ENCODE measurements at places on chromosomes 6 and 20. TPM values are rescaled to one million over a fixed set of nuclear protein-coding genes. Genes with fewer than 3 reads are reported as not detected.

DNA sequence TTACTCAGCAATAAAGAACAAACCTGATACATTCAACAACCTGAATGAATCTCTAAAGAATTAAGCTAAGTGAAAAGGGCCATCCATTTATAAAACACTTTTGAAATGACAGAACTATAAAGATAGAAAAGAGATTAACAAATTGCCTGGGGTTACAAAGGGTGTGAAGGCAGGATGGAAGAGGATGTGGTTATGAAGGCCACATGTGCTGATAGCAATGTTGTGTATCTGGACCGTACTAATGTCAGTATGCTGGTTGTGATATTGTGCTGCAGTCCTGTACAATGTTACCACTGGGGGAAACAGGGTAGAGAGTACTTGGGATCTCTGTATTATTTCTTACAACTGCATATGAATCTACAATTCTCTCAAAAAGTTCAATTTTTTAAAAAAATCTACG lies 36.4 kb downstream of the ELOVL5 start:
- peaks cover 11% of the 10 kb centered on the region for H3K36me3 ChIP-seq
- no peak overlapping the region for H3K4me3 ChIP-seq
- peaks cover 26% of the 10 kb centered on the region for H3K4me1 ChIP-seq
- H3K27ac ChIP-seq, result no peak overlapping the region

Gene BTN1A1
- total RNA-seq, result 0.11 TPM

Gene MUC21
- total RNA-seq, result not detected

DNA sequence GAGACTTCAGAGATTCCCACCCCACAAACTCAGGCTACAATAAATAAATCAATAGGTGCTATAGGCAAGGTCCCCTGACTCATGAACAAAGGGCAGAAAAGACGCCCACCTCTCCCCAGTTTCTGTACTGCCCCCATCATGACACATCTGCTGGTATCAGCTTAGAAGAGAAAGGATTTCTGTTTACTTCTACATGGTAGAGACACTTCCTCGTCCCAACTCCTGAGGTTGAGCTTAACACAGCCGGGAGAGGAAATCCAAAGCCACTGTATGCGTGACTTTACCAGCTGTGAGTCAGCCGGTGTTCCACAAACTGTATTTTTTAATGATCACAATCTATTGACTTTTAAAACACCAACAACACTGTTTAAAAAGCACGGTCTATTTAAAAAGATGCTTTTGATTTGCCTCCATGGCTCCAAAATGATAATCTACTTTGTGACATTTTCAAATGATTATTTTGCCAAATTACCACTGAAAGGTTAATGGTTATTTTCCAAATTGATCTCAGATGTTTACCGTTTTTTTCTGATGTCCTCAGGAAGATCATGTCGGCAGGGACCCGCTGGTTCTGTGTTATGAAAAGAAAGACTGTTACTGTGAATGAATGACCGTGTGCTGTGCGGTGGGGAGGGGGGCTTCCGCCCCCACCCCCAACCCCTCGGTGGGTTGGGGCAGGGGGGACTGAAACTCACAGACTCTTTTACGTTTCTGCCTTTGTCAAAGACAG lies 72.5 kb downstream of the ATP9A start:
- peaks cover 33% of the 10 kb centered on the region for H3K4me1 ChIP-seq

Gene CD109
- total RNA-seq, result 3.7 TPM

GRCh38 chr6:46876126-46876525 lies 45.6 kb downstream of the ADGRF5 start:
- no peaks in the 10 kb centered on the region for H3K36me3 ChIP-seq
- H3K27me3 ChIP-seq, result no peaks in the 10 kb centered on the region
- DNase-seq, result no peak
- H3K4me3 ChIP-seq, result no peak overlapping the region
- peaks cover 5% of the 10 kb centered on the region for H3K4me1 ChIP-seq
